IPS DF 6.9 (cell line): ENCODE measurements at places on chromosomes 7 and 10.

GRCh38 chr7:19670806-19671205 is 38.0 kb downstream of the POLR1F start:
- H3K27me3 ChIP-seq = no peaks in the 10 kb centered on the region
- H3K4me1 ChIP-seq = no peaks in the 10 kb centered on the region
- no peak for DNase-seq
- H3K4me3 ChIP-seq = no peak overlapping the region

DNA sequence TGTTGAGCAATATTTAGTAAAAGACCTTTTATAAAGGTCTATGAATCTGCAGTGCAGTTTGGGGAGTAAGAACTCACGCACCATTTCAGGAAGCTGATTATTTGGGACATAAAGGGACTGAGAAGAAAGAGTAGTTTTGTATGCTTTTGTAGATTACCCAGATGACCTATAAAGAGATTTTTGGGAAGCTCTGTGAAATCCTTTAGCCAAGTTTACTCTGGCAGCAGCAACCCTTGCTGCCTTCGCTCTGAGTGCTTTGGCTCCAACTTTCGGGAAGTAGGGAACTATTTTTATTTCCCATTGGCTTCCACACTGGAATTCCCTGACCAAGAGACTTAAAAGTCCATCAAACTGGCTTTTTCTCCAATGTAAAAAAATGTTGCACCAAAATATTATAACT is 1110.1 kb upstream of the PHF14 start:
- no peaks in the 10 kb centered on the region for H3K4me1 ChIP-seq
- no peaks in the 10 kb centered on the region for H3K27me3 ChIP-seq
- DNase-seq = no peak
- H3K36me3 ChIP-seq = no peaks in the 10 kb centered on the region
- H3K4me3 ChIP-seq = no peak overlapping the region

GRCh38 chr10:62541811-62542210 is 167.6 kb downstream of the ZNF365 start:
- H3K27ac ChIP-seq = no peak overlapping the region
- no peaks in the 10 kb centered on the region for H3K4me1 ChIP-seq
- no peak for DNase-seq
- H3K4me3 ChIP-seq = no peak overlapping the region

DNA sequence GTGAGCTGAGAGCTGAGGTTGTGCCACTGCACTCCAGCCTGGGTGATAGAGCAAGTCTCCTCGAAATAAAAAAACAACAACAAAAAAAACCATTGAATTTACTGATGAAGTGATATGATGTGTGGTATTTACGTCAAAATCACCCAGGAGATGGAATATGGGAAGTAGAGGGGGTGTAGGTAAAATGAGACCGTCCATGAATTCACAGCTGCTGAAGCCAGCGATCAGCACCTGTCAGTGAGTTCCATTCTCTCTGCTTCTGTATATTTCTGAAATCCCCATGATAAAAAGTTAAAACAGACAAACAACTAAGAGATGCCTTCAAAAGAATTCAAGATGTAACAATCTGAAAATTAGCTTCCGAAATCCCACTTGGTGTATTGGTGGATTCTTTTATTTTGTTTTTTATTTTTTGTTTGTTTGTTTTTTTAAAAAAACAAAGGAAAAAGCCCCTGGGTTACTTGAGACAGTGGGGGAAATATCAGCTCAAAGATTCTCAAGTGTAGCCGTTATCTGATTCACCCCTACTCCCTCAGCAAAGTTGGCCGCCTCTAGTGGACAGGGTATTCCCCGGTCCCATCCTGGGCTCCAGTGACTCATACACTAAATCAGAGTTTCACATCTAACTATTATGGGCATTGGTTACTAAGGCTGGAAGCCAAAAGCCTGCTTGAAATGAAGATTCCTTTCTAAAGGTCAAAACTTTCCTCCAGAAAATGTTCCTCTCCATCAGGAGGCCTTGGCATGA is 76.4 kb downstream of the MAP3K8 start:
- DNase-seq = no peak
- no peaks in the 10 kb centered on the region for H3K36me3 ChIP-seq
- no peak overlapping the region for H3K27ac ChIP-seq
- no peaks in the 10 kb centered on the region for H3K27me3 ChIP-seq
- H3K4me3 ChIP-seq = no peak overlapping the region

GRCh38 chr10:23344241-23344841 is at the start of gene C10orf67:
Gene C10orf67 (minus strand): TSS chr10:23344797. CDS start chr10:23344774, 23 bp downstream.
- H3K4me1 ChIP-seq = peaks cover 5% of the 10 kb centered on the region; the same call in 1 of the 2 replicates
- H3K27me3 ChIP-seq = no peaks in the 10 kb centered on the region
- no peaks in the 10 kb centered on the region for H3K36me3 ChIP-seq
- H3K4me3 ChIP-seq = peak within 1 kb of the TSS; percentile 80; the same call in 1 of the 2 replicates
